ENCODE measurements at places on chromosomes 4 and X.
A peak's percentile ranks its signal among the peaks of the same experiment; 100 is the strongest.

- peak; percentile 46 for DNase-seq
Observed at GRCh38 chrX:131595120-131595519, 51.2 kb downstream of the OR13H1 start.

- peak; percentile 15 for DNase-seq
Observed at GRCh38 chr4:13783800-13784411, 156.4 kb upstream of the BOD1L1 start.

- DNase-seq: peak; percentile 99
Observed at GRCh38 chrX:47217852-47218279, 615 bp upstream of the CDK16 start.

DNA sequence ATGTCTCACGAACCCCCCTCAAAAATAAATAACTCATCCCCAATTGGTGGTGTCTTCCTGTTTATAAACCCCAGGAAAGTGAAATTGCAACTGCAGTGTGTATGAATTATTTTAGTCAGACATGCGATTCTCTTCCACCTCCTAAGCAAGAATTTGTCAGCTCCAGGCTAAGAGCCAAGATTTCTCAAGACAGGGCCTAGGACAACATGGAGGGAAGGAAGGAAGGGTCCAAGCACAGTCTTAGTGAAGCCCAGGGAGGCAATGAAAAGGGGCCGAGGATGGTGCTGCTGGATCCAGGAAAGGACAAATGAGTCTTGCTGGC is 20.0 kb downstream of the SH3KBP1 start:
- peak; percentile 75 for DNase-seq

DNA sequence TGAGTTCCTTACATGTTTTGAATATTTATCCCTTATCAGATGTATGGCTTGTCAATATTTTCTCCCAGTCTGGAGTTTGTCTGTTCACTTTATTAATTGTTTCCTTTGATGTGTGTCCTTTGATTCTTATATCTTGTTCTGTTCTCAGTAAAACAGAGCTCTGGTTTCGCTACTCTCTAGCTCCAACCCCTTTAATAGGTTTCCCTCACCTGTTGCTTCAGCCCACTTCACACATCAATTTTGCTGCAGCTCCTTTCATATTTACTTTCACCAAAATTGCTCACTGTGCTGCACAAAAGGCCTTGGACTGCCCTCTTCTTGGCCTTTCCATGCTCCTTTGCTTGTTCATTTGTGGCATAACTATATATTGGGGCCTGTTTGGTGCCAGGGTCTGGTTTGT is 85.1 kb downstream of the CFAP299 start:
- DNase-seq: no peak

Data from fibroblast of mammary gland (primary cell).